ENCODE measurements at places on chromosomes 1 and 21. TPM values are rescaled to one million over a fixed set of nuclear protein-coding genes. Genes with fewer than 3 reads are reported as not detected.

DENND2C gene
- 2.3 TPM for total RNA-seq

GRCh38 chr1:156571919-156572662 lies at the start of gene IQGAP3:
Gene IQGAP3 (minus strand): TSS chr1:156572565. CDS start chr1:156572529, 36 bp downstream.
- DNase-seq, result peak; percentile 73
- peak within 1 kb of the TSS; percentile 92 for H3K27ac ChIP-seq
- H3K36me3 ChIP-seq, result peaks cover 4% of the 10 kb centered on the region
- peaks cover 22% of the 10 kb centered on the region for H3K4me1 ChIP-seq

DNA sequence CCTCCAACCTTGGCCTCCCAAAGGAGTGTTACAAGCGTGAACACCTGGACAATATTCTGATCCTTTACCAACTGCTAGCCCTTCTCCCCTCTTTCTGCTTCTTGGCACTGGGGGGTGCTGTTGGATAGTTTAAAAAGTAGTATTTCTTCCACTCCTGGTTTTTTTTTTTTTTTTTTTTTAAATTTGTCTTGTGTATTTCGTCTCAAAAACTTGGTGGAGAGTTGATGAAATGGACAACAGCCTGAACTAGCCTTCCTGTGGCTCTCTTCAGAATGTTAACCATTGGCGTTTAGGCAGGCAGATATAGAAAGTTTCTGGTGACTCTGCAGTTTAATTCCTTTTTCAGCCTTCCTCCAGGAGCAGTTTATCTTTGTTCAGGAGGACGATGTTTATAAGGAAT lies 69.7 kb upstream of the USP24 start:
- H3K27ac ChIP-seq, result no peak overlapping the region
- no peak overlapping the region for H3K4me3 ChIP-seq
- peaks cover 6% of the 10 kb centered on the region for H3K4me1 ChIP-seq
- no peaks in the 10 kb centered on the region for H3K27me3 ChIP-seq
- DNase-seq, result no peak

DNA sequence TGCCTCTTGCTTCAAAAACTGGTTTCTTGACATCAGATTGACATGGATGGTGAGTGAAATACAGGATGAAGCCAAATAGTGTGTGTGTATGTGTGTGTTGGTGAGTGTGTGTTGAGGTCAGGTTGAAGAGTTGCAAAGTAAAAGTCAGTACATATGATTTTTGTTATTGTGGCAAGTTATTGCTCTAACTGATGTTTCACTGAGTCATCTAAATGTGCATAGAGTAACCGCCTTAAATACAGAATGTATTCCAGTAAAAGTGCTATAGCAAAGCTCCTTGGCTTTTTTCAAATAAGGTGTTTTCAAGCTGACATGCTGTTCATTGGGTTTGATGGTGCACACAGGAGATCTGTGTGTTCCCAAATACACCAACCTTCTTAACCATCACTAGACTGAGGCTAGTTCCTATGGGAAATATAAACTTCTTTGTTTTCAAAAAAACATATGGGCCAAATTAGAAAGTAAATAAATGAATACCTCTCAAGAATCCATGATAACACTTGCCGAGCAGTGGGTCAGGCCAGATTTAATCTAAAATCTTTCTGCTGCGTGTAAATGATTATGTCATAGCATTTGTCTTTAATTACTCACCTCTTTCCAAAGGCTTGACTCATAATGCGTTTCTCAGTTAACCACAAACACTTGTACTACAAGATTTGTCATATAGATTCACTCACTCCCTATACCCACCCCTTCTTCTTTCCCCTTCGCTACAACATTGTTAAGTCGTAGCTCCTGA lies 151.1 kb downstream of the LYPLAL1 start:
- no peaks in the 10 kb centered on the region for H3K27me3 ChIP-seq
- H3K36me3 ChIP-seq, result peaks cover 12% of the 10 kb centered on the region
- H3K27ac ChIP-seq, result no peak overlapping the region
- H3K4me3 ChIP-seq, result no peak overlapping the region

- peak overlapping the region; percentile 5 for H3K27ac ChIP-seq
- DNase-seq, result no peak
- peaks cover 35% of the 10 kb centered on the region for H3K4me1 ChIP-seq
- H3K27me3 ChIP-seq, result no peaks in the 10 kb centered on the region
These were observed 358.3 kb downstream of the KIF26B start for GRCh38 chr1:245512980-245513578.

GRCh38 chr1:205313563-205314308 lies 7.8 kb downstream of the NUAK2 start:
- H3K4me3 ChIP-seq, result peak overlapping the region; percentile 55
- DNase-seq, result peak; percentile 50
- peak overlapping the region; percentile 99 for H3K27ac ChIP-seq
- H3K4me1 ChIP-seq, result peaks cover 52% of the 10 kb centered on the region
- peaks cover 7% of the 10 kb centered on the region for H3K36me3 ChIP-seq

GRCh38 chr1:99786751-99787501 lies 20.5 kb upstream of the FRRS1 start:
- no peaks in the 10 kb centered on the region for H3K36me3 ChIP-seq
- H3K4me1 ChIP-seq, result peaks cover 8% of the 10 kb centered on the region
- H3K27ac ChIP-seq, result no peak overlapping the region
- H3K4me3 ChIP-seq, result no peak overlapping the region

WNT9A gene
- total RNA-seq, result 4.5 TPM

DNA sequence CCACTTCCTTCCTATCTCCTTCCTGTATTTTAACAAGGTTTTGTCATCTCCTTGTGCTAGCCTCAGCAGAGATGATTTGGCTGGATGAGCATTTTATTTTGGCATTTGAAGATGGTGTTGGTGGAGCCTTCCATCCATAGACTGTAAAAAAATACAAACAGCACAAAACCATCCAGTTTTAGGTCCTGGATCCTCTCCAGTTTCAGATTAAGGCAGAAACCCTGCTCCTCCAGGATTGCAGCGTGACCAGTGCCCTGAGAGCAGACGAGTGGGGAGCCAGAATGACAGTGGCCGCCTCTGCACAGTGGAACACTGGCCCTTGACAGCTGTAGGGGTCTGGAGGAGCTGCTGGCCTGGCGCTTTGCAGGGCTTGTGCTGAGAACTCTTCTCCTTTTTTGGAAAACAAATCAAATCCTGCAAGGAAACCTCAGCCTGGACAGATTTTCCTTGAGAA lies 72.2 kb upstream of the GADD45A start:
- H3K36me3 ChIP-seq, result no peaks in the 10 kb centered on the region
- no peak for DNase-seq
- H3K4me1 ChIP-seq, result peaks cover 2% of the 10 kb centered on the region
- no peaks in the 10 kb centered on the region for H3K27me3 ChIP-seq

- H3K36me3 ChIP-seq, result no peaks in the 10 kb centered on the region
- no peaks in the 10 kb centered on the region for H3K27me3 ChIP-seq
- no peak for DNase-seq
- no peaks in the 10 kb centered on the region for H3K4me1 ChIP-seq
- no peak overlapping the region for H3K27ac ChIP-seq
These were observed 31.5 kb downstream of the RGS8 start for GRCh38 chr1:182652933-182653332.

DNA sequence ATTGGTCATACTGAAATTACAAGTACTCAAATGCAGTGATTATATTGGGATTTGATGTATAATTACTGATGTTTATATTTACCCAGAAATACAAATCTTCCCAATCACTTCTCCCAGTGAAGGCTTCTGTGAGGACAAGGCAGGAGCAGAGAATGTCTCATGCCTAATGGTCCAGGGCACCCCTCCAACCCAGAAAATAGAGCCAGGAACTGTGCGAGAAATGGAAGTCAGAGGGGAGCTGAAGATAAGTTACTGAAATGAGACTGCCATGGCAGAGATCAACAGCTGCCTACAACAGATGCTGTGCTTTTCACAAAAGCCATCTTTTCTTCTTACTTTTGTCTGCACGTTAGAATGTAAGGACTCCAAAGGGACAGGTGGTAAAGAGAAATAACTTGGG lies 171.2 kb downstream of the TTLL7 start:
- no peak overlapping the region for H3K27ac ChIP-seq
- no peaks in the 10 kb centered on the region for H3K36me3 ChIP-seq
- no peak overlapping the region for H3K4me3 ChIP-seq
- H3K4me1 ChIP-seq, result peaks cover 22% of the 10 kb centered on the region
- no peaks in the 10 kb centered on the region for H3K27me3 ChIP-seq
- DNase-seq, result no peak

CD101 gene
- total RNA-seq, result 4.1 TPM

DNA sequence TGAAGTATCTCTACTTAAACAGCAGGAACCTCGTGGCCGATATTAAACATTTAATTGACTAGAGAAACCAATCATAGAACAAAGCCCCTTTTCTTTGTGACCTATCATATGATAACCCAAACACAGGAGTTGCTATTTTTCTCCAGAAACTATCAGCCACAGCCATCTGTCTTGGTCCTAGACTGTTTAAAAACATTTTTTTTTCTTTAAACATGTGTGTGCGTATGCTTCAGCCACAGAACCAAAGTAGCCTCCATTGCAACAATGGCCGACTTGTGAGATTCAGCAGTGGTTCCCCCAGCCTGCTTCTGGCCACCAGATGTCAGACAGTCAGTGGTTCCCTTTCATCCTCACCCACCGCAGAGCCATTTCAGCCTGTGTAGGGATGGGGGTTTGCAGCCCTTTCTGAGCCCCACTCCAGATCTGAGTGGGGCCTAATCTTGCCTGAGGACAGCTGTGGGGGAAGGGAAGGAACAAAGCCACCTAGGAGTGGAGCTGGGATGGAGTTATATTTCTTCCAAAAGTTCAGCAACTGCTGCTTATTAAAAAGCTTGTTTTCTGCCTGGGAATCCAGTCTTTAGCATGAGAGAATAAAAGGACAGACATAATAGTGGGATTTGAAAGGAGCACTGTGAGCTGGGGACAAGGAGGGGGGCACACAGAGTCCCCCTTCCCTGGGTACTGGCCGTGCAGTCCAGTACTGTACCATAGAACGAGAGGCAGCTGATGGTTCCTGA lies 11.7 kb upstream of the IGSF3 start:
- H3K36me3 ChIP-seq, result no peaks in the 10 kb centered on the region
- peaks cover 14% of the 10 kb centered on the region for H3K4me1 ChIP-seq
- H3K4me3 ChIP-seq, result no peak overlapping the region
- peak overlapping the region; percentile 80 for H3K27ac ChIP-seq
- no peak for DNase-seq

FTCD gene
- total RNA-seq, result 9.6 TPM
